Fibroblast of skin of left quadriceps (primary cell): ENCODE measurements at places on chromosomes 13 and 19.

GRCh38 chr13:29758531-29759114 lies 91.8 kb downstream of the UBL3 start:
- DNase-seq = no peak

DNA sequence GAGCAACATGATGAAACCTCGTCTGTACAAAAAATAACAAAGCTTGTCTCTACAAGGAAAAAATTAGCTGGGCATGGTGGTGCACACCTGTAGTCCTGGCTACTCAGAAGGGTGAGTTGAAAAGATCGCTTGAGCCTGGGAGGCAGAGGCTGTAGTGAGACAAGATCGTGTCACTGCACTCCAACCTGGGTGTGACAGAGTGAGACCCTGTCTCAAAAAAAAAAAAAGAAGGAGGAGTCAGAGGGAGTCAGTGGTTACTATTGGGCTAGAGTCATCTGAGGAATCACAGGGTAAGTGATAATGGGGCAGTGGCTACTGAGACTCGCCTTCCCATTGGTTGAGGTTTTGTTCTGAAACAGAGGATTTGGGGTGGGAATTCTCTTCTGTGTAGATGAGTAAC lies 1.9 kb upstream of the GPI start:
- DNase-seq = no peak

- DNase-seq = no peak
Measured at GRCh38 chr19:33393286-33394005, 19.9 kb downstream of the CEBPG start.

GRCh38 chr13:83499286-83499685 lies 383.0 kb downstream of the SLITRK1 start:
- DNase-seq = no peak

- DNase-seq = no peak
Measured at GRCh38 chr19:8821748-8822241, 10.3 kb downstream of the ZNF558 start.

GRCh38 chr19:9672893-9673292 lies 2.0 kb downstream of the ZNF562 start:
- no peak for DNase-seq

GRCh38 chr13:107512551-107512950 lies 702.8 kb downstream of the LIG4 start:
- no peak for DNase-seq
